CD4-positive, alpha-beta T cell treated with Interleukin-6 for 4 hours (primary cell): ENCODE measurements at places on chromosomes 7 and 10.

- no peak for DNase-seq
Measured at GRCh38 chr10:94357193-94357592, 5.5 kb downstream of the NOC3L start.

GRCh38 chr10:1754506-1755153 is 17.3 kb upstream of the ADARB2 start:
- DNase-seq = no peak

- no peak for DNase-seq
Measured at GRCh38 chr10:132110111-132110521, 44.4 kb downstream of the JAKMIP3 start.

DNA sequence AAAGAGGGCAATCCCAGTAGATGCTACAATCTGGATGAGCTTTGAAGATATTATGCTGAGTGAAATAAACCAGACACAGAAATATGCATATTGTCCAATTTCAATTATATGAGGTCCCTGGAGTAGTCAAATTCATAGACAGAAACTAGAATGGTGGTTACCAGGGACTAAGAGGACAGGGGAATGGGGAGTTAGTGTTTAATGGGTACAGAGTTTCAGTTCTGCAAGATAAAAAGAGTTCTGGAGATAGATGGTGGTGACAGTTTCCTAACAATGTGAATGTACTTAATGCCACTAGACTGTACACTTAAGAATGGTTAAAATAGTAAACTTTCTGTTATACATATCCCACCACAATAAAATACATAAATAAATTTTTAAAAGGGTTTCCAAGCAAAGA is 236.6 kb downstream of the ELMO1 start:
- DNase-seq = no peak

DNA sequence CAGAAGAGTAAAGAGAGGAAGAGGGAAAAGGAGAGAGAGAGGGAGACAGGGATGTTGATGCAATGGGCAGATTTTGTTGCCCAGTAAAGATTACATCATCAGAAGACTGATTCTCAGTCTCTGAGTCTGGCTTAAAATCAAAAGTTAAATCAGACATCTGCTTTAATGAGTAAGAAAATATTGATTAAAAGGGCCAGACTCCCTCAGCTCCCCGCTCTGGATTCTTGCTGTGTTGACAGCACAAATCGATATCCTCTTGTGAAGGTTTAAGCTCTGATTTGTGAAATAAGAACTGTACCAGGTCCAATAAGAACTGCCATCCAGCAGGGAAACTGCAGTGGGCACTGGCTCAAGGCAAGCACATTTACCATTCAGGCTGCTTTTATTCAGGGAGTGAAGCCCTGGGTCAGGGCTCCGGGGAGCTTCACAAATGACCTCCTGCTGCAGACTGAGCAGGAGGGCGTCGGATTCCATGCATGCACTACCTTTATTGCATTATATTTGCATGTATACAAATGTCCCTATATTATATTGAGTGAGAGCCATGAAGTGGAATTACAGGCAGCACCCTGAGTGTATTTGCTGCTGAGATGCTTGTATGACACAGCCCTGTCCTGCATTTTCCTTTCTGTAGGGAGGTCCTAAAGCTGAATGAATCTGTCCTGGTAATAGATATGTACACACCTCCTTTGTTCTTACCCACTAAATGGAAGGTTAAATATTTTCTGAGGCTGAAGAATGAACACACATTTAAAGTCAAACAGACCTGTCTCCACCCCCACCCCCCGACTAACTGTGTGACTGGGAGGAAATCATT is 401.5 kb downstream of the REEP3 start:
- no peak for DNase-seq

DNA sequence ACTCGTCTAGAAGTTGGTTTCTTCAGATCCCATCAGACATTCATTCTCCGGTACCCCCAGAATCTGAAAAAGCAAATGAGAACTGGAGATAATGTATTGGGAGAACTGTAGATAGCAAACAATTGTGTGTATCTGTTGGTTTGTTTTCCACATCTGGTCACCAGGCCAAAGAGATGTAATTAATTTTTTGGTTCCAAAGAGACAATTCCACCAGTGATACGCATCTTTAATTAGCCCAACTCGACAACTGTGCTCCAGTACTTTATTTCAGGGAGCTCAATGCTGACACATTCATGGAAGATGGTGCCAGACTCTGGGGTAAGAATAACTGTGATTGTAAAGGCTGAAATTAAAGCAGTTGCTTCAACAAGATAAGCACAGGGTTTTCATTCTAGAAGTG is 74.5 kb downstream of the NPTX2 start:
- DNase-seq = no peak

GRCh38 chr7:158439035-158439434 is 148.6 kb downstream of the PTPRN2 start:
- DNase-seq = no peak

- DNase-seq = peak; percentile 41
Measured at GRCh38 chr10:70405037-70405824, 1.3 kb downstream of the EIF4EBP2 start.

GRCh38 chr10:34028936-34029335 is 694.5 kb upstream of the NRP1 start:
- no peak for DNase-seq

DNA sequence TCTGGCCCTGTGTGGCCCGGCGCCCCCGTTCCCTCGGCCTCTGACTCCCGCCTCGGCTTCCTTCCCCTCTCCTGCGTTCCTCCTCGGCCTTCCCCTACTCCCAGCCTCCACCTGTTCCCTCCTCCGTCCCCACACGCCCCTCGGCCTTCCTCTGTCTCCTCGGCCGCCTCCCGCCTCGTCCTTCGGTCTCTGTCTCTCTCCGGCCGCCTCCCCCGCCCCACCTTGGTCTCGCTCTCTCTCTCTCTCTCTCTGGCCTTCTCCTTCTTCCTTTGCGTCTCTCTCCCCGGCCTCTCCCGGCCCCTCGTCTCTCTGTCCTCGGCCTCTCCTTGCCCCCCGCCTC is 588 bp downstream of the GET4 start:
- DNase-seq = no peak

DNA sequence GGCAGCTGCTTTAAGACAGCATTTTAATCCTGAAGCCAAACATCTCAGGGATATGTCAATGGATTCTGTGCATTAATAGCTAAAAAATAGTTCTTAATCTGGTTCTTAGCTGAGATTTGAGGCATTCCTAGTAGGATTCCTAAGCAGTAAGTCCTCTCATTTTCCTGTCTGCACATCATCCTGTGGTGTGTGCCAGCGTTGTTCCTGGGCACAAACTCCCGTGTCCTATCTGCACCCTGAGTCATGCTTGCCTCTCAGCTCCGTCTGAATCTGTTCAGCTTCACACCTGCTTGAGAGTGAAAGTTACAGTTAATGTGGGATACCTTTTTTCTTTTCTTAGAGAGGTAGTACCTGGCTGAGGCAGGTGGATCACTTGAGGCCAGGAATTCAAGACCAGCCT is 19.5 kb downstream of the BAG3 start:
- no peak for DNase-seq

DNA sequence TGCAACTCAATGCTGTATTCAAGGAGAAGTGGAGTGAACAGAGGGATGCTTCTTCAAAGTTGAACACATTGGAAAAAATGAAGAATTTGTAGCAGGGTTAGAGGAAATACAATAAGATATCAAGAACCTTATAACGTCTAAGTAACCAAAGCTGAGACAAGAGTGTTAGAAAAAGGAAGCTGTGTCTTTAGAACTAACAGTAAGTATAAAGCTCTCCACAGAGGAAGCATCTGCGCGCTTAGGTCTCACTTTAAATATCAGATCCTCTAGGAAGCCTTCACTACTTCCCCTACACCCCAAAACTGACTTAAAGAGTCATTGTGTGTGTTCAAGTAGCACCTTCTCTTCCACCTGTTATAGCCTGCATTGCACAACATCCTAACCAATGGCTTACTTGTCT is 43.0 kb downstream of the CH25H start:
- no peak for DNase-seq

GRCh38 chr10:6530211-6530840 is 49.8 kb downstream of the PRKCQ start:
- DNase-seq = peak; percentile 87

DNA sequence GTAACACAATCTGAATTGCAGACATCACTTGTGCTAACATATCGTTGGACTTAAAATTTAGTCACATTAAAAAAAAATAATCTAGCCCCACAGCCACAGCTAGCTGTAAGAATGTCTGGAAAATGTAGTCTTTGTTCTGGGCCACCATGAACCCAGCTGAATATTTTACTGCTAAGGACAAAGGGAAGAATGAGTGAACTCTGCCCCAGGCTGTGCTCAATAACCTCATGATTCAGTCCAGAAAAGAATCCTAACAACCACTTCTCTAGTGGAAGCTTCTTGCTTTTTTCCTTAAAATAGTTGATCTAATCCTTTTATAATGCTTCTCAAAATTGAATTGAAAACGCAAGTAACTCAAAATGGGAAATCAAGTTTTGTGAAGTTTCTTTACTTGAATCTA is 25.6 kb upstream of the SOSTDC1 start:
- DNase-seq = no peak

- DNase-seq = no peak
Measured at GRCh38 chr10:128972036-128972405, 495.0 kb upstream of the MGMT start.

DNA sequence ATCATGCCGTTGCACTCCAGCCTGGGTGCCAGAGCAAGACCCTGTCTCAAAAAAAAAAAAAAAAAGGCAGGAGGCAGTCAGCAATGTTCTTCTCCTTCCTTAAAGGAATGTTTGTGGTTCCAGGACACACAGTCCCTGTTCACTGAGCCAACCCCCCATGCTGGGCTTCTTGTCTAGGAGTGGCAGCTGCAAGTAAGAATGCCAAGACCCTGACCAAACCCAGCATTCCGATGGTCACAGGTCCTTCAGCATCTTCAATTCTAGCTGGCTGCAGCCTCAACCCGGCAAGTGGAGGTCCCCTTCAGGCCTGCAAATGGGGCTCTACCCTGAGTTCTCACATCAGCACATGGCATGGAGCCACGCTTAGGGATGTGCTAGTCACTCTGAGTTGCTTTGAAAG is 38.2 kb upstream of the CUX1 start:
- DNase-seq = no peak

- no peak for DNase-seq
Measured at GRCh38 chr10:3294919-3295581, 122.5 kb upstream of the PITRM1 start.

DNA sequence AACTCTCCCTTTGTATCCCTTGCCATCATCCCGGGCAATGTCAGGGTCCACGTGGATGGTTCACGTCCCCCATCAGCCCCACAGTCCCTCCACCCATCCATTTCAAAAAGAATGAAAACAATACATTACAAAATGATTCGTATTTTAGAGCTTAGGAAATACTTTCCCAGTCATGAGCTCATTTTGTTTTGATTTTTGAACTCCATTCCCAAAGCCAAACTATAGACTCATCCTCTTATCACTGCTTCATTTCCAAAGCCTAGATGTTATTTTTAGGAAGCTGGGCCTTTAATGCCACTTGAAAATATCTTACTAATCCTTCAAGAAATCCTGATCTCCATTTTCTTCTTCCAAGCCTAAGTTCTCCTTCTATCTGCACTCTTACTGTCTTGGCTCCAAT is 72.1 kb downstream of the WNT2 start:
- no peak for DNase-seq

- DNase-seq = no peak
Measured at GRCh38 chr10:11095374-11095801, 77.7 kb downstream of the CELF2 start.

DNA sequence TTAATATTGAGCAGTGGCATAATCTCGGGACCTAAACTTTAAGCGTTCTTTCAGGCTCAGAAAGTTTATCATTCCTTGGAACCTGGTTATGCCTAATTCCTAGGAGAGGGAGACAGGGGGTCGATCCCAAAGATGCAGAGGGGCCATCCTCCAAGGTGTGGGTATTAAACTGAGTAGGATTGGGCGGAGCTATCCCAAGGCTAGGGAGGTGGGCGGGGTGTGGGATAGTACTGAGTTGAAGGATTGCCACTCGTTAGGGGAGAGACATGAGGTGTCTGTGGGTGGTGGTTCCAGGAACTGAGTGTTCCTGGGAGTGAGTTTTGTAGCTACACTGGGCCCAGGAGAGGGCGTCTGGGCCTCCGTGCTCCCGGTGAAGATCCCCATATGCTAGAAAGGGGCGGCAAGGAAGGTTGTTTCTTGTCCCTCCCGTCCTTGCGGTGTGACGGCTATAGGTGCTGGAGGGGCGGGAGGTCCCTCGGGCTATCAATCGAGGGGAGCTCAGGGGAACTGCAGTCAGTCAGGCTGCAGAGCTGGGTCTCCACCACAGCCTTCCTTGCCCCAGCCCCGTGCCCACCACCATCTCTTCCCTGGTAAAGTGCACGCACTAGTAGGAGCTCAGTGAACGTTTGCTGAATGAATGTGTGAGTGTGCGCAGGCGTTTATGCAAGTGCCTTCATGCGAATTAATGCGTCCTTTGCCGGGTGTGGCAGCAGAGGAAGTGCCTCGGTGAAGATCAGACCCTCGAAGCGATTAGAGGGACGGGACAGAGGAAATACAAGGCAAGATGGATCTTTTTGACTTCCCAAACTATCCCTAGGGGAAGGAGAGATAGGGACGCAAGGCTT is 3.0 kb upstream of the HMX2 start:
- no peak for DNase-seq

- DNase-seq = no peak
Measured at GRCh38 chr7:90648107-90648506, 52.0 kb downstream of the CDK14 start.

DNA sequence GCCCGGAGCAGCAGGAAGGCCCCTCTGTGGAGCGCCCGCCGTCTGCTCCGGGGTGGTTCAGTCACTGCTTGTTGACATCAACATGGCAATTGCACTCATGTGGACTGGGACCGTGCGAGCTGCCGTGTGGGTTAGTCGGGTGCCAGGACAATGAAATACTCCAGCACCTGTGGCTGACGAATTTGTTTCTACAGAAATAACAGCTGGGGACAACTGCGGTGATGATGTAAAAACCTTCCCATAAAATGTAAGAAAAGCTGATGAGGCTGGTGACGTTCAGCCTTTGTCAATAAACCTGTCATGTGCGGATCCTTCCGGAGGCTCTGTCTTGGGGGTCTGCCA is 5.6 kb downstream of the GPER1 start:
- DNase-seq = no peak

- no peak for DNase-seq
Measured at GRCh38 chr7:134307320-134307719, 9.4 kb downstream of the SLC35B4 start.
